NCI-H2107 (cell line): ENCODE measurements at places on chromosomes 12 and 14.

- DNase-seq, result no peak
Observed at GRCh38 chr12:3751151-3752095, 1.5 kb downstream of the CRACR2A start.

GRCh38 chr14:76904740-76905569 lies 78.7 kb downstream of the LRRC74A start:
- DNase-seq, result no peak

DNA sequence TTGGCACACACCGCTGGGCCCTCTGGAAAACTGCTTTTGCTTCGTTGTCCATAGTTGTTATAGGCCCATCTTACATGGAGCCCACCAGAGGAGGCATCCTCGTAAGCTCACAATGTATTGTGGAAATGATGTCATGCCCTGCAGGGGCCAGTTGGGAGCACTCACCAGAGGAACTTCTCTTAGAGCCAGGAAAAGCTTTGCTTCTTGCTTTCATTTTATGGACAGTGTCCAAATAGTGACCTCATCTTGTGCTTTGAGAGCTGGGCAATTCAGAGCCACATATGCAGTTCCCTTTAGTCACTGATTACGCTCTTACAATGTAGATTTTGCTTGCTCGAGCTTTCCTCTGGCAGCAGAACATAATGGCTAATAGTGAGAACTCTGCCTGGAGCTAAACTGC lies 275.6 kb downstream of the AACS start:
- DNase-seq, result no peak

GRCh38 chr12:124716208-124717130 lies 147.2 kb downstream of the SCARB1 start:
- peak; percentile 85 for DNase-seq

DNA sequence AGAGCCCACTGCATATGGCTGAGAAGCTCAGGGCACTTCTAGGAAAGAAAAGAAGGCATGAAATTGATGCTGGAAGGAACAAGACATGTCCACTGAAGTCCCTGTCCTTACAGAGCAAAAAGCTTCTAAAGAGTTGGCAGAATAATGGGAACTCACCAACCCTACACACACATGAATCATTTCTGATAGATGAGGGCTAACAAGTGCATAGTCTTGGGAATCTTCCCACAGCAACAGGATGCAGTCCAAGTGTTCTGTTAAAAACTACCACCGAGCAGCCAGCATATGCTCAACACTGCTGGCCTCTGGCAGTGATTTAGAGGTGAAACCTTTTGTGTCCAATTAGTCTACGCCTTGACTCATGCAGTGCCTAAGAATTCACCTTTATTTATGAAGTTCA lies 44.8 kb downstream of the RHOJ start:
- DNase-seq, result no peak
